Activated CD8-positive, alpha-beta T cell treated with anti-CD3 and anti-CD28 coated beads, Interleukin-2, amount 10 ng/mL, durations not matched to agents 7 days and 5 days (primary cell): ENCODE measurements at places on chromosomes 2 and 18. TPM values are rescaled to one million over a fixed set of nuclear protein-coding genes. Genes with fewer than 3 reads are reported as not detected.
A peak's percentile ranks its signal among the peaks of the same experiment; 100 is the strongest.

DNA sequence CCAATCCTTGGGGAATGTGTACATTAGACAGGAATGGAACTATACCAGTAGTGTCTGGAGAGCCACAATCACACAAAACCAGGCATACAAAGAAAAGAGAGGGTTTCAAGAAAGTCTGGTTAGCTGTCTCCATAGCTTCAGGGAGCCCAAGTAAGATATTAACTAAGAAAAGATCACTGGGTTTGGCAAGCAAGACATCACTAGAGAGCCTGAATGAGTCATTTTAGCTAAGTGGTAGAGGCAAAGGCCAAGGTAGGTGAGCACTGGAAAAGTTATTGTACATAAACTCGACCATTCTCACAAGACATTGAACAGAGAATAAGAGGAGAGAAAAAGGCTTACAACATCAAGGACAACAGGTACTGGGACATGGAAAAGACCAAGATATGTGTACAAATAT is 143.8 kb upstream of the ARL4C start:
- no peak overlapping the region for H3K27ac ChIP-seq
- DNase-seq, result no peak
- H3K4me1 ChIP-seq, result no peaks in the 10 kb centered on the region
- no peaks in the 10 kb centered on the region for H3K36me3 ChIP-seq
- peaks cover 5% of the 10 kb centered on the region for H3K27me3 ChIP-seq

- no peaks in the 10 kb centered on the region for H3K4me1 ChIP-seq
- no peak for DNase-seq
- no peak overlapping the region for H3K4me3 ChIP-seq
- no peak overlapping the region for H3K27ac ChIP-seq
- no peaks in the 10 kb centered on the region for H3K36me3 ChIP-seq
Observed at GRCh38 chr18:49681387-49681786, 119.5 kb downstream of the LIPG start.

GRCh38 chr18:23924813-23925212 is 89.7 kb upstream of the TTC39C start:
- no peak overlapping the region for H3K27ac ChIP-seq
- peaks cover 9% of the 10 kb centered on the region for H3K27me3 ChIP-seq
- H3K4me3 ChIP-seq, result no peak overlapping the region
- H3K4me1 ChIP-seq, result peaks cover 41% of the 10 kb centered on the region

DNA sequence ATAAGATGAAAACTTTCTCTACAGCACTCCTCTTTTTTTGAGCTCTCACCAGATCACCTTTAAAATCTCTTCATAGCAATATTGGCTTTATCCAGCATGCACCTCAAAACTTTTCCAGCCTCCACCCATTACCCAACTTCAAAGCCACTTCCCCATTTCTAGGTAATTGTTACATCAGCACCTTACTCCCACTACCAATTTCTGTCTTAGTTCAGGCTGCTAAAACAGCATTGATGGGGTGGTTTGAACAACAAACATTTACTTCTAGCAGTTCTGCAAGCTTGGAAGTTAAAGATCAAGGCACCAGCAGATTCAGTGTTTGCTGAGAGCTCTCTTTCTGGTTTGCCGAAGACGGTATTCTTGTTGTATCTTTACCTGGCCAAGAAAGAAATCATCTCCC is 114.0 kb upstream of the SLC39A10 start:
- H3K36me3 ChIP-seq, result peaks cover 63% of the 10 kb centered on the region
- no peaks in the 10 kb centered on the region for H3K27me3 ChIP-seq
- H3K4me1 ChIP-seq, result peaks cover 72% of the 10 kb centered on the region
- peak overlapping the region; percentile 83 for H3K27ac ChIP-seq

DNA sequence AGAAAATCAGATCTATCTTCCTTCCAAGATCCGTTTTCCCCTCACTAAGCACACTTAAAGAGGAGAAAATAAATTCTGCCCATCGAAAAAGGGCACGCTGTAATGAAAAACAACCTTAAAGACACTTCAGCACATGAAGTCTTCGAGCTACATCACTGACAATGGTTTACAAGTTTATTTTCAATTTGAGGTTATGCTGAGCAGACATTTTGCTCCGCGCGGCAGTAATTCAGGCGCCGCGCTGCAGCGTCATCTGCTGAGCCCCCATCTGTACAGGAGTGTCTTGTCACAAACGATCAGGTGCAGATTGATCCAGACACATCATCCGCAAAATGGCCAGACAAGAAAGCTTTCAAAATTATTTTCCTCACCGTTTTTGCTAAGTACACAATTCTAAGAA is 341.7 kb downstream of the STK39 start:
- no peaks in the 10 kb centered on the region for H3K4me1 ChIP-seq
- peaks cover 3% of the 10 kb centered on the region for H3K27me3 ChIP-seq
- no peak overlapping the region for H3K27ac ChIP-seq
- no peaks in the 10 kb centered on the region for H3K36me3 ChIP-seq

GRCh38 chr18:43180814-43181213 is 65.3 kb upstream of the RIT2 start:
- H3K36me3 ChIP-seq, result no peaks in the 10 kb centered on the region
- no peak for DNase-seq
- no peaks in the 10 kb centered on the region for H3K4me1 ChIP-seq
- H3K27me3 ChIP-seq, result no peaks in the 10 kb centered on the region
- no peak overlapping the region for H3K4me3 ChIP-seq

DNA sequence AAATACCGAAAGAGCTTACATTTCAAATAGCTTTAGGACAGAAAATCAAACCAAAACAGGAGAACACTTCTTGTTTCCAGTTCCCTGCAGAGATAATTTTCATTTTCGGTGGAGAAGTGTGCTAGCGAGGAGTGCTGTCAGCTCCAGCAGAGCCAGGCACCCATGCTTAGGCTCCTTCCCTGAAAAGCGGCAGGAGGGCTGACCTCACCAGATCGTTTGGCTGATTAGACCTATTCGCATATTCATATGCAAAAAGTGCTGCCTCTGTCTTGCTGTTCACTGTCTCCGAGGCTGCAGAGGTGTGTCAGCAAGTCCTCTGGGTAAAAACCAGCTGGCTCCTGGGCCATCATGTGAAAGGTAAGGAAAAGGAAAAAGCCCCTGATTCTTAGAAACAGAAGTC is 225.8 kb upstream of the COPS8 start:
- no peaks in the 10 kb centered on the region for H3K36me3 ChIP-seq
- H3K27me3 ChIP-seq, result no peaks in the 10 kb centered on the region
- DNase-seq, result no peak
- no peak overlapping the region for H3K27ac ChIP-seq
- no peak overlapping the region for H3K4me3 ChIP-seq

GRCh38 chr18:58054041-58054781 is 10.2 kb downstream of the NEDD4L start:
- no peak for DNase-seq
- H3K36me3 ChIP-seq, result no peaks in the 10 kb centered on the region
- H3K4me1 ChIP-seq, result peaks cover 5% of the 10 kb centered on the region
- no peak overlapping the region for H3K4me3 ChIP-seq

DNA sequence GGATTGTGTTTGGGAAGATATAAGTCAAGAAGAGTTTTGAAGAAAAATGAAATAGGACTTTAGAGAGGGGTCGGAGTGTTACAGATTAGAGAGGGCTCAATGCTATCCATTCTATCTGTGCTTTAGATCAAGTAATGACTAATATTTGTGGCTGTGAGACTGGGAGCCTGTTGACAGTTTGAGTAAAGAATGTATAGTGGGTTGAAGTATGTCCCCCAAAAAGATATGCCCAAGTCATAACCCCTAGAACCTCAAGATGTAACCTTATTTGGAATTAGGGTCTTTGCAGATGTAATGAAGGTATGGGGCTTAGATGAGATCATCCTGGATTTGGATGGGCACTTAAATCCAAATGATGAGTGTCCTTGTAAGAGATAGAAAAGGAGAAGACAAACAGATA is 55.3 kb upstream of the SERPINE2 start:
- no peak overlapping the region for H3K4me3 ChIP-seq
- no peaks in the 10 kb centered on the region for H3K4me1 ChIP-seq
- no peak for DNase-seq

- no peak overlapping the region for H3K27ac ChIP-seq
- no peaks in the 10 kb centered on the region for H3K36me3 ChIP-seq
- H3K4me3 ChIP-seq, result no peak overlapping the region
- DNase-seq, result no peak
- H3K27me3 ChIP-seq, result no peaks in the 10 kb centered on the region
Observed at GRCh38 chr2:205427112-205427511, 255.2 kb upstream of the NRP2 start.

GRCh38 chr2:241978670-241979069 is 109.1 kb downstream of the RTP5 start:
- no peaks in the 10 kb centered on the region for H3K36me3 ChIP-seq
- no peaks in the 10 kb centered on the region for H3K27me3 ChIP-seq
- no peak overlapping the region for H3K27ac ChIP-seq

GRCh38 chr2:229684942-229685562 is 29.3 kb downstream of the DNER start:
- no peaks in the 10 kb centered on the region for H3K4me1 ChIP-seq
- DNase-seq, result no peak
- H3K27ac ChIP-seq, result no peak overlapping the region
- H3K27me3 ChIP-seq, result peaks cover 8% of the 10 kb centered on the region
- no peak overlapping the region for H3K4me3 ChIP-seq

- no peak for DNase-seq
- no peak overlapping the region for H3K27ac ChIP-seq
- peaks cover 12% of the 10 kb centered on the region for H3K27me3 ChIP-seq
- peaks cover 45% of the 10 kb centered on the region for H3K4me1 ChIP-seq
- H3K36me3 ChIP-seq, result no peaks in the 10 kb centered on the region
Observed at GRCh38 chr2:218319813-218320365, 27.6 kb upstream of the TMBIM1 start.

Gene MRPS9
- total RNA-seq, result 25.2 TPM

Gene LAMA1
- not detected for total RNA-seq

Gene PKDCC
- total RNA-seq, result not detected

- H3K36me3 ChIP-seq, result no peaks in the 10 kb centered on the region
- DNase-seq, result no peak
- peaks cover 64% of the 10 kb centered on the region for H3K27me3 ChIP-seq
- H3K4me3 ChIP-seq, result peak overlapping the region; percentile 51
Observed at GRCh38 chr2:60551240-60552077, 2.0 kb downstream of the BCL11A start.

DNA sequence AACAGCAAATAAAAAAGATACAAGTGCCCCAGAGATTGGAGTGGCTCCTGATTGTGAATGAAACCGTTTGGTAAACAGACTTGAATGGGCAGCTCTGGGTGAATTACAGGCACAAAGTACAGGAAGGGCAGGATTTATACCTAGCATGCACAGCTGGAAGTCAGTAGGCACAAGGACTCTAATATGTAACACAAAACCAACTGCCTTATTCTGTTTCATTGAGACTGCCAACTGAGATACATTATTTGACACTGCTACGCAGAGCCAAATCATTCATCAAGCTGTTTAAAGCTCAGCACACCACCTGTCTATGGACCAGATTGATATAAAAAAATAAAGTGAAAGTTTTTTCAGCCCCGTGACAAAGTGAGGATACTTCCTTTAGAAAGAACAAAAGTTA is 541.2 kb downstream of the NUP35 start:
- no peaks in the 10 kb centered on the region for H3K36me3 ChIP-seq
- no peaks in the 10 kb centered on the region for H3K27me3 ChIP-seq
- no peaks in the 10 kb centered on the region for H3K4me1 ChIP-seq
- DNase-seq, result no peak

- H3K36me3 ChIP-seq, result no peaks in the 10 kb centered on the region
- H3K4me3 ChIP-seq, result no peak overlapping the region
- H3K27me3 ChIP-seq, result no peaks in the 10 kb centered on the region
- H3K4me1 ChIP-seq, result no peaks in the 10 kb centered on the region
- H3K27ac ChIP-seq, result no peak overlapping the region
Observed at GRCh38 chr2:58981237-58981636, 740.1 kb upstream of the FANCL start.

GRCh38 chr2:120611016-120611415 is 124.7 kb upstream of the GLI2 start:
- no peaks in the 10 kb centered on the region for H3K4me1 ChIP-seq
- H3K36me3 ChIP-seq, result no peaks in the 10 kb centered on the region
- H3K27ac ChIP-seq, result no peak overlapping the region
- H3K27me3 ChIP-seq, result no peaks in the 10 kb centered on the region

DNA sequence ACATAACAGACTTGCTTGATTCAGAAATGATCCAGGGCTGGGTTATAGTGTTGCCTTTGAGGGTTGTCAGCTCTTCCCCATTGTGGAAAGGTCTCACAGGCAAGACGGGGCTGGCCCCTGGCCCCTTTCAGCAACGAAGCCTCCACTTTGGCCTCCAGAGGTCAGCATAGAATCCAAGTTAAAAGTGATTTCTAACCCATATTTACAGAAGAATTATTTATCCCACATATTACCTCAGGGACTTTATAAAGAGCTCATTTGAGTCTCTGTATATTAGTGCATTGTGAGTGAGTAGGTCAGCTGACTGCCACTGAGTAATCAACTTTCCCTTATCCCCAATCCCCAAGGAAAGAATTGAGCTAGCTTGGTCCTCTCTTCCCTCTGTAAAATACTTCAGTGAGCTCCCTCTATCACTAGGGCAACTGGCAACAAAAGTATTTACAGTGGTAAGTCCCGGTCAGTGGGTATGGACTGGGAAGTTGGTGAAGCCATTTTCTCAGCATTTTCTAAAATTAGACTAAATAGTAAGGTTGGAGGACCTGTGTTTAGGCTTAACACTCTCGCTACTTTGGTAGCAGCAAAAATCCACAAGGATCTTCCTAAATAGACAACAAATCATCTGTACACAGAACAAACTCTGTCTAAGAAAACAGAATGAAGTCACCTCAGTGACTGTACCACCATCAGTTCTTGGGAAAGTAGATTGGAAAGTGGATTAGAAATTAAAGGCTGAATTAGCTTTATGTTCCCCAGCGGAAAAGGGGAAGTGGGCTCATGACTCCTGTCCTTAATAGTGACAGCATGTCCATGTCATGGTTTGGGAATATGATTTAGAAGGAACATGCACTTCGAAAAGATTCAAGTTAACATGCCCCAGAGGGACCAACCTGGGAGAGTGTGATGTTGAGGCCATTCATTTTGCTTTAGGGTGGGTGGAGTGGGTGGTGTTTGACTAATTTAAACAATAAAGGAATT is 171.0 kb upstream of the SIX3 start:
- DNase-seq, result no peak
- no peak overlapping the region for H3K27ac ChIP-seq
- no peaks in the 10 kb centered on the region for H3K4me1 ChIP-seq
- H3K27me3 ChIP-seq, result peaks cover 19% of the 10 kb centered on the region

Gene SLC19A3
- not detected for total RNA-seq

GRCh38 chr2:54455563-54456361 is at the start of gene SPTBN1:
TSS of gene SPTBN1 (plus strand) at chr2:54456327. CDS start at chr2:54526419, 70,092 bp downstream.
- DNase-seq, result no peak
- H3K4me3 ChIP-seq, result peak within 1 kb of the TSS; percentile 74
- peaks cover 14% of the 10 kb centered on the region for H3K4me1 ChIP-seq
- H3K27ac ChIP-seq, result no peak within 1 kb of the TSS
- H3K27me3 ChIP-seq, result peaks cover 53% of the 10 kb centered on the region
- H3K36me3 ChIP-seq, result no peaks in the 10 kb centered on the region

GRCh38 chr2:214514704-214515103 is 103.8 kb downstream of the VWC2L start:
- no peak for DNase-seq
- H3K27ac ChIP-seq, result no peak overlapping the region
- no peak overlapping the region for H3K4me3 ChIP-seq
- no peaks in the 10 kb centered on the region for H3K36me3 ChIP-seq

- no peaks in the 10 kb centered on the region for H3K27me3 ChIP-seq
- H3K4me3 ChIP-seq, result no peak overlapping the region
- no peak for DNase-seq
- no peak overlapping the region for H3K27ac ChIP-seq
- peaks cover 3% of the 10 kb centered on the region for H3K36me3 ChIP-seq
Observed at GRCh38 chr2:170020777-170021176, 157.2 kb upstream of the MYO3B start.

Gene RAB1A
- total RNA-seq, result 62.7 TPM

Gene REG1B
- total RNA-seq, result not detected

- peaks cover 6% of the 10 kb centered on the region for H3K4me1 ChIP-seq
- DNase-seq, result no peak
- H3K36me3 ChIP-seq, result peaks cover 70% of the 10 kb centered on the region
- H3K27ac ChIP-seq, result peak overlapping the region; percentile 3
- H3K4me3 ChIP-seq, result no peak overlapping the region
- H3K27me3 ChIP-seq, result no peaks in the 10 kb centered on the region
Observed at GRCh38 chr2:38737925-38738324, 13.2 kb downstream of the SRSF7 start.
